ENCODE measurements at places on chromosomes 2 and 18.

DNA sequence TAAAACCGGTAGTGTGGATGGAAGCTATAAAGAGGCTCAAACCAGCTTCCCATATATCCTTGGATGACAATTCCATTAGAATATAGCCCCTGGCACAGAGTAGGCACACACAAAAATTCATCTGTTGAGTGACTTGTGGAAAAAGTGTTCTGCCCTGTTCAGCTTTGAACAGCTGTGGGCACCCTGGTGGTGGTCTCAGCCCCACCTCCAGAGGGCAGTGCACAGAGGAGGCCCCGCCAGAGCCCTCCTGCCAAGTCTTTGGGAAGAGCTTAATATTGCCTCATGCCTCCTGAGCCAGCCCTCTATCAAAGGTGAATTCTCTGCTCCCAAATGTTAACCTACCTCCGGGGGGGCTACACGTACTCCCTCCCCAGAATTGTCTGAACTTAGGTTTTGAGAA lies 30.4 kb downstream of the EPAS1 start:
- DNase-seq: no peak

- peak; percentile 51 for DNase-seq
Observed at GRCh38 chr2:181466661-181467576, 9.7 kb downstream of the ITGA4 start.

DNA sequence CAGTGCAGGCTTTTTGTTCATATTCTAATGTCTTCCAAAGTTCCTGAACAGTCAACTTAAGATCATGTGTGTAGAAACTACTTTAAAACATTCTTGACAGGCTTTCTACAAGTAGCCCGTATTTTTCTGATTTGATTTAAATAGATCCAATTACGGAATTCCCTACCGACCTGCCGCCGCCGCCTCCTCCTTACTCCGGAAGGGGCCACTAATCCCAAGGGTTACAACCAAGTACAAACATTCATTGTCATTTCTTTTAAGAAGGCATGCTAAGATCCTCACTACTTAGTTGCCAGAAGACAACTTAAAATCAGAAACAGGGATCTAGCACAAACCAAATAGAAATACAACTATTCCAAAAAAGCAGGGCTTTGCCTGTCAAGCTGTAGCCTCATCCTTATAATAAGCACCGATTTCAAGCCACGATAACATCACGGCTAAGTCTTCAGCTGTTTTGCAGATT lies 784 bp downstream of the WDR33 start:
- no peak for DNase-seq

- no peak for DNase-seq
Observed at GRCh38 chr18:5914016-5914415, 18.7 kb upstream of the TMEM200C start.

GRCh38 chr2:201881741-201882140 lies 75.4 kb downstream of the CDK15 start:
- DNase-seq: no peak

GRCh38 chr2:219429958-219430606 lies 4.6 kb upstream of the SPEG start:
- no peak for DNase-seq

- DNase-seq: no peak
Observed at GRCh38 chr2:45922577-45922988, 271.1 kb downstream of the PRKCE start.

Measured in RWPE2 (cell line).